ENCODE measurements at places on chromosomes 12 and 14.

- no peak for DNase-seq
Observed at GRCh38 chr14:90995785-90996184, 64.7 kb downstream of the RPS6KA5 start.

DNA sequence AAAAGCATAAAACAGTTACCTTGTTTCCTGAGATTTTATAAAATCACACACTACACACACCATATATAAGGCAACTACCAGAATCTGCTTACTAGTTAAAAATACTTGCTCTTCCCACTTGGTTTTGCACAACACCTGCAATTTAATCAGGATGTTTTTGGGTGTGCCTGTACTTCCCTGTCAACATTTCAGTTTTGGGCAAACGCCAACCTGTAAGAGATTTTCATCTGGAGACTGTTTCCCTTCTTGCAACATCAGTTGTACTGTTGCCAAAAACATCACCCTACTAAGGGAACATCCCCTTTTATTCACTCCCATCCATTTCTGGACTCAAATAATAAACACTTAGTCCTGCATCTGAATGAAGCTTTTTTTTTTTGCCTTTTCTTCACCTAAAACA, 172.3 kb downstream of the DUSP6 start:
- DNase-seq, result no peak

DNA sequence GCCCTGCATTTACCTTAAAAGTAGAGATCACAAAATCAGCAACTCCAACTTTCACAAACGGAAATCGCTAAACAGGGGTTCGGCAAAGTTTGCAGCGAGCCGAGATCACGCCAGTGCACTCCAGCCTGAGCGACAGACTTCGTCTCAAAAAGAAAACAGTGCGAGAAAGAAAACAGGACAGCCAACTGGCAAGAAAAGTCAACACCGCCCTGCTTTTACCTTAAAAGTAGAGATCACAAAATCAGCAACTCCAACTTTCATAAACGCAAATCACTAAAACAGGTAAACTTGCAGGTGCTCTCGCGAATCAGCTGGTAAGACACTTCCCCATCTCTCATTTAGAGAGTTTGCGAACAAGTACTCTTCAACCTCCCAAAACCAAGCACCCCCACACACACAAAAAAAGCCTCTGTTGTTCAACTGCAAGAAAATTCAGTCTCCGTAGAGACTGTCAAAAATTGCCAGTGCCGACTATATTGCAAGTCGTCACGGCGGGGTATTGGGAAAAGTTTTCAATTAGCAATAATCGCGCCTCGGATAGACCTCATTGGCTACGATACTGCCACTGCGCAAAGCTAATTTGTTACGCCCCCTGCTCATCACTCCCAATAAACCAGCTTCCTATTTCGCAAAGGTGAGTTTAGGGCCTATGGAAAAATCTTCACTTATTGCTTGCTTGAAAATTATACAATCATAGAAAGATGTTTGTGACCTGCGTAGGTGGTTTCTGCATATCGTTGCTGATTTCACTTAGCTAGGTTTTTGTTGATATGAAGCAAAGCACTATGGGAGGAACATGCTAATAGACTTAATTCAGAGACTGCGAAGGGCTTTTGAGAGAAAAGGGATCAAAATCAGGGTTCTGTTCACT, at the start of gene RNU4-1:
Gene RNU4-1 (minus strand): TSS at position 577 of the 871 bp plus-strand sequence.
- peak; percentile 45 for DNase-seq

GRCh38 chr12:120072472-120073249, 43.9 kb downstream of the RAB35 start:
- DNase-seq, result no peak

DNA sequence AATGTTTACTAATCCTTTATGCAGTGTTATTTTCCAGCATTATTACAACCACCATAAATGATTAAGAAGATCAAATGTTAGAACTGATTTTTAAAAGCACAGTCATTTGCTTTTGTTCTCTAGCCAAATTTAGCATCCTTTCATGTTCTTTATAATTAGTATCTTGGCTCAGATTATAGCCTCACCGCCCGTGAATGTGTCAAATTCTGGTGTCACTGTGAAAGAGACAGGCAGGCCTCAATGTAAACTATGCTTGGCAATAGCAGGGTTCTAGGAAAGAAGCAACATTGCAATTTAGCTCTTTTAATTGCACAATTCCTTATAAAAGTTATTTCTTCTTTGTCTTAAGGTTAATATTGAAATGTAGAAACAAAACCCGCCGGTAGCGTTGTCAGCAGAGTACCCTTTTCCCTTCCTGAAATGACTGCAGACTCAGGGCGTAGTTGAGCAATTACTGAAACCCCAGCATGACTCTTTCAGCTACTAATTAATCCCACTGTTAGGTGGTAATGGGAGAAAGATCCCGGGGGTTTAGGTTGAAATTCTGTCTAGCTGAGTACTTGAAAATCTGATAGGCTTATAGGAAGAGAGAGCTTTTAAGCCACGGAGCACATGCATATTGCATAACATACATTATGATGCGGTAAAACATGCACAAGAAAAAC, 1600.5 kb upstream of the SEL1L start:
- DNase-seq, result no peak

DNA sequence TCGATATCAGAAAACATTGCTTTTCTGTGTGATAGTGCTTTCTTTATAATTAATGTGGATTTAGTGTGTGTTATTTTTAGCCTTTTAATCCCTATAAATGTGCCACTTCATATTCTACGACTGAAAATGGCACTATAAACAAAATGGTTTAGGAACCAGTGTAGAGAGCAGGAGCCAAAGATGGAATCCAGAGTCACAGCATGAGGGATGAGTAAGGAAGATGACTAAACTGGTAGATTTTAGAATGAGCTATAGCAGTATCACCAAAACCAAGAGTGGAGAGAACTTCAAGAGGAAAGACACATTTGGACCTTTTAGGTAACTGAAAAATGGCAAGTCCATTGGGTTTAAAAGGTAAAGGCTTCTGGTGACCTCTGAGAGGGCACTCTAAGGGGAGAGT, 887.2 kb downstream of the NRXN3 start:
- DNase-seq, result no peak

- DNase-seq, result no peak
Observed at GRCh38 chr12:3658327-3659163, 94.4 kb downstream of the CRACR2A start.

GRCh38 chr14:94643316-94644101, 31.3 kb downstream of the SERPINA3 start:
- no peak for DNase-seq

DNA sequence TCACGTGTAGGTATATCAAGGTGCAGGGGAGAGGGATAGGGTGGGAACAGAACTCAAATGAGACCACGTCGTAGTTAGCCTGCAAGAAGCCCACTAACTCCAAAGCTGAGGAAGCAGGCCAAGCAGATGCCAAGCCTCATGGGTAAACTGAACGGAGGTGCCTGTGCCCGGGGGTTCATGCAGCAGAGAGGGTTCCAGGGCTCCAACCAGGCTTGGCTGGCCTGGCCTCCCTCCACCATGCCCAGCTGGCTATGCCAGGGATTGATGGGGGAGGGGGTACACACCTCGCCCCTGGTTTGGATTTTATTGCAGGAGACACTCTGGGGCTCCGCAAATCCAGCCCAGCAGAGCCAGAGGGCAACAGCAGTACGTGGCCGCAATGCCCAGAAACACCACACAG, 27.3 kb downstream of the PXN start:
- DNase-seq, result no peak

- no peak for DNase-seq
Observed at GRCh38 chr12:111557271-111558106, 41.6 kb downstream of the ATXN2 start.
